ENCODE measurements at places on chromosomes 2 and 18. TPM values are rescaled to one million over a fixed set of nuclear protein-coding genes. Genes with fewer than 3 reads are reported as not detected.

DNA sequence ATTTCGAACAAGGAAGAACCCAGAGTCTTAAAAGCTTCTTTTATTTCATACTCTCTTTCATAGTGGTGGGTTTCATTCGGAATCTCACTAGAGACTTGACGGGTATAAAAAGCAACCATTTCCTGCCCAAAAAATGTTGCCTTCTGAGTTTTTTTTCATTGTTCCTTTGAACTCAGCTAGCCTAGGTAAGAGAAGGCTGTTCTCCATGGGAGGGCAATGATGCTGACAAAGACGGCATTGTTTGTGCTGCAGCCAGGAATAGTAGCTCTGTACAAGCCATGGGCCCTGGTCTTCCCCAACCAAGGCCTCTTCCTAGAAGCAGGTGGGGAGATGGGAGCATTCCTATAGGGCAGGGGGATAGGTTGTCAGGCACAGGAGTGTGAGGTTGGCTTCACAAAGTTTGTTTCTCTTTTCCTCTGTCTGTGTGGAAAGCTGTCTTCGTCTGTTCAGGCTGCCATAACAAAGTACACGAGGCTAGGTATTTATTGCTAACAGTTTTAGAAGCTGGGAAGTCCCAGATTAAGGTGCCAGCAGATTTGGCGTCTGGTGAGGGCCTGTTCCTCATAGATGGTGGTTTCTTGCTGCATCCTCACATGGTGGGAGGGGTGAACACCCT is 405.1 kb downstream of the NBAS start:
- H3K27me3 ChIP-seq = no peaks in the 10 kb centered on the region
- no peaks in the 10 kb centered on the region for H3K36me3 ChIP-seq
- no peak overlapping the region for H3K27ac ChIP-seq
- no peak overlapping the region for H3K4me3 ChIP-seq
- DNase-seq = no peak

RELCH gene
- 15.9 TPM for total RNA-seq

DNA sequence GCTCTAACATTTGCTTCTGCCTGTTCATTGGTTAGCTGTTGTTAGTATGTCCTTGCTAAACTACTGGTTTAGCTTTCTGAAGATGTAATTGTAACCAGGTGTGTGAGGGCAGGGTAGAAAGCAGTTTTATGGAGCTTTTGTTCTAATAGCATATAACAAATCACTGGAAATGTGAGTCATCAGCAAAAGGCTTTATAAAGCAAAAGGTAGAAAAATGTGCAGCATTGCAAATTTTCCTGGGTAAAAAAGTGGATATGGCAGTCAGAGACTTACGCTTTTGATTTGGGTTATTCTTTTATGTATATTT is 85.3 kb downstream of the ZNF407 start:
- H3K36me3 ChIP-seq = peaks cover 10% of the 10 kb centered on the region
- no peaks in the 10 kb centered on the region for H3K4me1 ChIP-seq
- H3K4me3 ChIP-seq = no peak overlapping the region
- DNase-seq = no peak
- H3K27me3 ChIP-seq = no peaks in the 10 kb centered on the region

COA5 gene
- total RNA-seq = 30.9 TPM

SCYGR4 gene
- total RNA-seq = not detected

FEV gene
- total RNA-seq = not detected

- H3K4me3 ChIP-seq = no peak overlapping the region
- no peaks in the 10 kb centered on the region for H3K4me1 ChIP-seq
- H3K27me3 ChIP-seq = no peaks in the 10 kb centered on the region
- H3K36me3 ChIP-seq = no peaks in the 10 kb centered on the region
These were observed 17.1 kb upstream of the CACNB4 start for GRCh38 chr2:152115952-152116351.

- no peak overlapping the region for H3K27ac ChIP-seq
- DNase-seq = no peak
- H3K27me3 ChIP-seq = no peaks in the 10 kb centered on the region
These were observed 752.4 kb upstream of the SLC8A1 start for GRCh38 chr2:41204315-41204714.

DNA sequence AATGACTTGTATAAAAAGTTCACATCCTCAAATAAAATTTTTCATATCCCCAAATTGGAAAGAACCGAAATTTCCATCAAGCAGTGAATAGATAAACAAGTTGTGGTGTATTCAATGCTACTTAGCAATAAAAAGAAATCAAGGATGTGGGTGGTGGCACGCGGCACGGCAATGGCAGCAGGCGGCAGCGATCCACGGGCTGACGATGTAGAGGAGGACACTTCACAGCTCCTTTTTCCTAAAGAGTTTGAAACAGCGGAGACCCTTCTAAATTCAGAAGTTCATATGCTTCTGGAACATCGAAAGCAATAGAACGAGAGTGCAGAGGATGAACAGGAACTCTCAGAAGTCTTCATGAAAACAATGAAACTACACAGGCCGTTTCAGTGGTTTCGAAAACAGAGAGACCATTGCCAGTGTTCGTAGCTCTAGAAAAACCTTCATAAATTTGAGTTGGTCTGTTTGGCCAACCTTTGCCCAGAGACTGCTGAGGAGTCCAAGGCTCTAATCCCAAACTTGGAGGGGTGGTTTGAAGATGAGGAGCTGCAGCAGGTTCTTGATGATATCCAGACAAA is 9.8 kb upstream of the IL36A start:
- H3K4me1 ChIP-seq = no peaks in the 10 kb centered on the region
- no peak for DNase-seq
- H3K27ac ChIP-seq = no peak overlapping the region
- H3K4me3 ChIP-seq = no peak overlapping the region
- no peaks in the 10 kb centered on the region for H3K27me3 ChIP-seq

- H3K27me3 ChIP-seq = no peaks in the 10 kb centered on the region
- H3K36me3 ChIP-seq = no peaks in the 10 kb centered on the region
- no peaks in the 10 kb centered on the region for H3K4me1 ChIP-seq
- DNase-seq = no peak
These were observed 37.0 kb downstream of the KLHL14 start for GRCh38 chr18:32735781-32736180.

GRCh38 chr18:75276818-75277609 is 66.4 kb downstream of the TSHZ1 start:
- DNase-seq = no peak
- peaks cover 25% of the 10 kb centered on the region for H3K4me1 ChIP-seq
- no peaks in the 10 kb centered on the region for H3K36me3 ChIP-seq
- no peak overlapping the region for H3K4me3 ChIP-seq
- H3K27ac ChIP-seq = no peak overlapping the region

- no peaks in the 10 kb centered on the region for H3K27me3 ChIP-seq
- no peaks in the 10 kb centered on the region for H3K4me1 ChIP-seq
- no peaks in the 10 kb centered on the region for H3K36me3 ChIP-seq
- no peak overlapping the region for H3K4me3 ChIP-seq
These were observed 564.7 kb upstream of the PIK3C3 start for GRCh38 chr18:41390309-41390708.

SRD5A2 gene
- total RNA-seq = not detected

DNA sequence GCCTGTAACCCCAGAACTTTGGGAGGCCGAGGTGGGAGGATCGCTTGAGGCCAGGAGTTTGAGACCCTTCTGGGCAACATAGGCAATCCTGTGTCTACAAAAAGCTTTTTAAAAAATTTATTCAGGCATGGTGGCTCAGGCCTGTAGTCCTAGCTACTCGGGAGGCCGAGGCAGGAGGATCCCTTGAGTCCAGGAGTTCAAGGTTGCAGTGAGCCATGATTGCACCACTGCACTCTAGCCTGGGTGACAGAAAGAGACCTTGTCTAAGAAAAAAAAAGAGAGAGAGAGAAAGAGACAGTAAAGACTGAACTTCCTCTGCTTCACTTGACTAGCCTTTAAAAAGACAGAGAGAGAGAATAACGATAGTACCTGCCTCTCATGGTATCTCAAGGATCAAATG is 62.4 kb downstream of the INPP5D start:
- no peaks in the 10 kb centered on the region for H3K36me3 ChIP-seq
- DNase-seq = no peak
- no peak overlapping the region for H3K4me3 ChIP-seq

GRCh38 chr2:145771525-145771924 is 1251.6 kb upstream of the ZEB2 start:
- no peak overlapping the region for H3K27ac ChIP-seq
- no peaks in the 10 kb centered on the region for H3K4me1 ChIP-seq
- DNase-seq = no peak
- H3K4me3 ChIP-seq = no peak overlapping the region
- no peaks in the 10 kb centered on the region for H3K27me3 ChIP-seq

DNA sequence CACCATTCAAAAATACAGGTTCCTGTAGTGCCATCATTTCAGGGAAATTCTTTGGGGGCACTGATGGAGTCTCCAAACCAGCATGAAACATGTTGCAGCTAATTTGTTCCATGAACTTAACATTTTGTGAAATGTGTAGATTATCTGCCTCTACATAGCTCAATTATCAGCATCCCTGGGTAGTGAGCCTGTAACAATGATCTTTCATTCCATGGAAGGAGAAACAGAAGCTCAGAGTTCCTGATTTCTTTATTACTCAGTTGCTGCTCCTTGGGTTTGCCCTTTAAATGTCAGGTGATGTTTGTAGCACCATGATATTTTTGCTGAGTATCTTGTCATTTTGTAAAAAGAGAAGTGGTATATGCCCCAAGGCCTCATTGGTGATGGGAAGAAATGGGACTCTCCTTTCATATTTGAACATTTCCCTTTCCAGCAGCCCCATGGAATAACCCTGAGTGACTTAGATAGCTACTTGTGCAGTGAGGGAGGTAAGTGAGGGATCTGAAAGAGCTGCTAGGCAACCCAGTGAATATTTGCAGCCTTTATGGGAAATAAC is 146.9 kb downstream of the CERS6 start:
- no peaks in the 10 kb centered on the region for H3K36me3 ChIP-seq
- no peaks in the 10 kb centered on the region for H3K27me3 ChIP-seq
- H3K4me1 ChIP-seq = peaks cover 4% of the 10 kb centered on the region
- no peak overlapping the region for H3K27ac ChIP-seq
- no peak for DNase-seq

DNA sequence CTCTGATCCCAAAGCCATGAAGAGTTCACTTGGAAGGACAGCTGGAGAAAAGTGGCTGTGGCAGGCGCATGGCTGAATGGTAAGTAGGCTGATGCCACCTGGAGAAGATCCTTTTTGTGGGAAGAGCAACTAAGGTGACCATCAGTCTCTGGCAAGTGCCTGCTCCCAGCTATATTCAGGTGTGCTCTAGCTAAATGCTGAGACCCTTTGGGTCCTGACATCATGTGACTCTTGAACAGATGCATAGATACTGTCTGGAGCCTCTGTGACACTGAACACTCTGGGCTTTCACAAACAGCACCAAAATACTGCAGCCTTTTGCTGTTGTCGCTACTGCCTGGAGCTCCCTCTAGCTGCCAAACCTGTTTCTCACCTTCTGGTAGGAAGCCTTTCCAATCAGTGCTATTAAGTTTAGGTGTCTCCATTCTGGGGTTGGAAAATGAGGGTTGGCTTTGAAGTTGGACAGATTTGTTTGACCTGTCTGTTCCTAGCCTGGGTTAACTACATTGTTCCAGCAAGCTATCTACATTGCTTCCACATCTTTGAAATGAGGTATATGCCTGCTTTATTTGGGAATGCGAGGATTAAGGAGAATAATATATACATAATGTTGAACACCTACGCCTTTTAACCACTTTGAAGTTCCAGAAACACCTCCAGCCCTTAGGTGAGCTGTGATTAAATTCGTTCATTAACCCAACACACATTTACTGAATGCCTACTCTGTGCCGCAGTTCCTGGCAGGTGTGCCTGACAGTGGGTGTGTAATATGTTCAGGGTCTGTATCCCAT is 3.1 kb downstream of the EGR4 start:
- H3K27ac ChIP-seq = no peak overlapping the region
- peaks cover 17% of the 10 kb centered on the region for H3K4me1 ChIP-seq
- no peaks in the 10 kb centered on the region for H3K36me3 ChIP-seq
- no peak for DNase-seq
- H3K27me3 ChIP-seq = peaks cover 47% of the 10 kb centered on the region

DNA sequence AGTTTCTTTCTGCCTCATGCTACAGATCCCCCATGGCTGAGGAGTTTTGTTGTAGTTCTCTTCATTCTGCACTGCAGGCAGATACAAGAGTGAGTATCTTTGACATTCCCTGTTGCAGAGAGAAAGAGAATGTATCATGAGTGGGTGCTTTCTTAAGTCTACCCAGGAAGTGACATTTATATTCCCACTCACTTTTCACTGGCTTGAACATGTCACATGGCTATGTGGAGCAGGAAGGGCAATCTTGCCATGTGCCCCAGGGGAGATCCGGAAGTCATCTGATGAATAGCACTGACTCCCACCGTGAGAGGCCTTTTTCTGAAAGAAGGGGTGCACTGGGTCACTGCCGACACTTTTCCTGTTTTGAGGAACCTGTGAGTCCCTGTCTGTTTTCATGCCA is 66.4 kb upstream of the BOD1L2 start:
- no peaks in the 10 kb centered on the region for H3K36me3 ChIP-seq
- H3K27ac ChIP-seq = no peak overlapping the region
- H3K27me3 ChIP-seq = no peaks in the 10 kb centered on the region

TFCP2L1 gene
- total RNA-seq = 0.39 TPM

- H3K4me1 ChIP-seq = no peaks in the 10 kb centered on the region
- H3K4me3 ChIP-seq = no peak overlapping the region
- H3K27me3 ChIP-seq = no peaks in the 10 kb centered on the region
- DNase-seq = no peak
- H3K36me3 ChIP-seq = no peaks in the 10 kb centered on the region
These were observed 735.6 kb downstream of the TSN start for GRCh38 chr2:122491011-122491410.

- no peaks in the 10 kb centered on the region for H3K36me3 ChIP-seq
- no peaks in the 10 kb centered on the region for H3K4me1 ChIP-seq
- no peak for DNase-seq
- no peak overlapping the region for H3K4me3 ChIP-seq
- H3K27ac ChIP-seq = no peak overlapping the region
These were observed 13.4 kb upstream of the RBMS1 start for GRCh38 chr2:160507046-160507407.

GRCh38 chr2:167686691-167687090 is 560.7 kb downstream of the STK39 start:
- H3K36me3 ChIP-seq = no peaks in the 10 kb centered on the region
- no peak overlapping the region for H3K27ac ChIP-seq
- DNase-seq = no peak
- H3K27me3 ChIP-seq = no peaks in the 10 kb centered on the region
- H3K4me3 ChIP-seq = no peak overlapping the region
- H3K4me1 ChIP-seq = no peaks in the 10 kb centered on the region

PCGF1 gene
- total RNA-seq = 14.1 TPM

NPPC gene
- total RNA-seq = 0.98 TPM

DNA sequence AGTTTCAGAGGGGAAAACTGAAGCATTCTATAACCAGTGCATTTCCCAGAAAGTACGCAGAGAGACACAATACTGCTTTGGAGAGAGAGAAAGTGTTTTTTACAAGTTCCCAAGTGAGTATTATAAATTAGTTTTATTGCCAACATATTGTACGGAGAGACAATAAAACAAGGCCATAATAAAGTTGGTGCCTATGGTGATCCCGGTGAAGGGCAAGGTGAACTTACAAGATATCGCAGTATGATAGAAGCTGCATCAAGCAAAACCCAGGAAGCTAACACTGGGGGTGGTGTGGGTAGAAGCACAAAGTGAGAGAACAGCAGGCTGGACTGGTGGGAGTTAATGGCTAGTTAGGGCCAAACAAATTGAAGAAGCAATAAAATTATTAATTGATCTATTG is 7.5 kb downstream of the TMSB10 start:
- H3K4me3 ChIP-seq = no peak overlapping the region
- no peaks in the 10 kb centered on the region for H3K4me1 ChIP-seq
- H3K36me3 ChIP-seq = no peaks in the 10 kb centered on the region
- no peak overlapping the region for H3K27ac ChIP-seq

POLE4 gene
- total RNA-seq = 22.0 TPM

Measured in esophagus muscularis mucosa (tissue), 4 donors.